ENCODE measurements at places on chromosomes 5 and 9. TPM values are rescaled to one million over a fixed set of nuclear protein-coding genes. Genes with fewer than 3 reads are reported as not detected.

The PCDHA9 gene
- total RNA-seq = not detected

The ERP44 gene
- total RNA-seq = 19.2 TPM

The OLFML2A gene
- total RNA-seq = 21.7 TPM

The SPINK14 gene
- not detected for total RNA-seq

The GPRIN1 gene
- total RNA-seq = 2.5 TPM

The CD72 gene
- total RNA-seq = 0.27 TPM

The DBH gene
- not detected for total RNA-seq

The SPINK1 gene
- total RNA-seq = not detected

The PRR7 gene
- total RNA-seq = 5.7 TPM

The HAVCR1 gene
- total RNA-seq = not detected

The HACD4 gene
- 1.1 TPM for total RNA-seq

GRCh38 chr9:32516241-32516640, 9.8 kb downstream of the RIGI start:
- no peaks in the 10 kb centered on the region for H3K36me3 ChIP-seq
- H3K27ac ChIP-seq = no peak overlapping the region
- H3K4me3 ChIP-seq = no peak overlapping the region

GRCh38 chr5:103941596-103941995, 379.0 kb upstream of the NUDT12 start:
- H3K36me3 ChIP-seq = no peaks in the 10 kb centered on the region
- no peaks in the 10 kb centered on the region for H3K27me3 ChIP-seq
- no peaks in the 10 kb centered on the region for H3K4me1 ChIP-seq
- no peak overlapping the region for H3K27ac ChIP-seq
- DNase-seq = no peak

DNA sequence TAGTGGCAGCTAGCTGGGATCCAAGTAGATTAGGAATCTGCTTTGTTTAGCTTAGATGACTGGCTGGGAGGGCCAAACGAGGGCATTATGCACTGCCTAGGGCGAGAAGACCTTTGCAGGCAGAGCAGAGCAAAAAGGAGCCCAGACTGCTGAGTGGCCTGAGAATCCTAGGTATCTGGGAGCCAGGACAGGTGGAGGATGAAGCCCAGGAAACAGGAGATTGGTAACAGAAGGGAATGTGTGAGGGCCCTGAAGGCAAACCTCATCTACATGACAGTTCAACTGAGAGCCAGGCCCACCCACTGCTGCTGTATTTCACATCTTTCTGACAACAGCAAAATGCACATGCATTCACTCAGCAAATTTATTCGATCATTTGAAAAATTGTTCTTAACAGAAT, 192.3 kb downstream of the DTWD2 start:
- no peak for DNase-seq
- peaks cover 9% of the 10 kb centered on the region for H3K4me1 ChIP-seq

DNA sequence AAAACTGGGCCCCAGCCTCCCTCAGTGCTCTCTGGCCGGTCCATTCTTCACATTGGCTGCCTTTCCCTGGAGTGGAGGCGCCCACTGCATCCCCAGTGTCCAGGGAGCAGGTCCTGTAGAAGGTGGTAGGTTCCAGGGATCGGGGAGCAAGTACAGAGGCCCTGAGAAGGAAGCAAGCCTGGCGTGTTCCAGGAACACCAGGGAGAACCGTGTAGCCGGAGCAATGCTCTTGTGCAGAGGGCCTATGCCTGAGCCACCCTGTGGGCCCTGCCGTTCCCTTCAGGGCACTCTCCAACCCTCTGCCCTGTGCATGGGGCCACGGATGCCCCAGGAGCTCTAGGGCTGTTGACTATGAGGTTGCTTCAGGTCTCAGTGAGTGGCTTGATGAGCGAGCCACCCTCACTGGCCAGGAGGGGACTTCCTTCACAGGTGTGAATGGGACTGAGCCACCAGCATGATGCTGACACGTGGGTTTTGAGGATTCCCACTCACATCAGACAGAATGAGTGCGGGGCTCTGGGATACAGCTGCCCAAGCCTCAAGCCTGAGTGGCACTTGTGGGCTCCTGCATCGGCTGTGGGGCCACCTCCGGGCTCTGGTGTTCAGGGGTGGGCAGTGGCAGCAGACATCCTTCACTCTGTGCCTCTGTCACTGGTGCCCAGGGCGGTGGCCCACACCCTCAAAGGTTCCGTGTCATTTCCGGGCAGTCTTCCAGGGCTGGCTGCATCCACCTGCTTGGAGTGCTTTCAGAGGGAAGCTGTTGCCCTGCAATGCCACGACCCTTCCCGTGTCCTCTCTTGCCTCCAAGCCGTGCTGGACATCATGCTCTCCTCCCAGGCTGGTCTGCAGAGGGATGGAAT, 54.4 kb downstream of the ADAMTS2 start:
- peaks cover 16% of the 10 kb centered on the region for H3K4me1 ChIP-seq
- no peak for DNase-seq
- no peak overlapping the region for H3K4me3 ChIP-seq
- H3K27me3 ChIP-seq = no peaks in the 10 kb centered on the region
- H3K27ac ChIP-seq = no peak overlapping the region

- H3K36me3 ChIP-seq = no peaks in the 10 kb centered on the region
- no peak overlapping the region for H3K27ac ChIP-seq
- no peaks in the 10 kb centered on the region for H3K27me3 ChIP-seq
- no peak overlapping the region for H3K4me3 ChIP-seq
- H3K4me1 ChIP-seq = peaks cover 43% of the 10 kb centered on the region
These were observed 11.4 kb upstream of the ANKRD33B start for GRCh38 chr5:10552183-10553143.

- no peak overlapping the region for H3K27ac ChIP-seq
- DNase-seq = no peak
- H3K36me3 ChIP-seq = no peaks in the 10 kb centered on the region
- no peaks in the 10 kb centered on the region for H3K27me3 ChIP-seq
These were observed 132.4 kb downstream of the SNCAIP start for GRCh38 chr5:122444411-122444810.

GRCh38 chr5:147887026-147887627, 8.6 kb downstream of the SCGB3A2 start:
- H3K36me3 ChIP-seq = no peaks in the 10 kb centered on the region
- no peaks in the 10 kb centered on the region for H3K27me3 ChIP-seq
- H3K4me1 ChIP-seq = peaks cover 18% of the 10 kb centered on the region
- no peak for DNase-seq

DNA sequence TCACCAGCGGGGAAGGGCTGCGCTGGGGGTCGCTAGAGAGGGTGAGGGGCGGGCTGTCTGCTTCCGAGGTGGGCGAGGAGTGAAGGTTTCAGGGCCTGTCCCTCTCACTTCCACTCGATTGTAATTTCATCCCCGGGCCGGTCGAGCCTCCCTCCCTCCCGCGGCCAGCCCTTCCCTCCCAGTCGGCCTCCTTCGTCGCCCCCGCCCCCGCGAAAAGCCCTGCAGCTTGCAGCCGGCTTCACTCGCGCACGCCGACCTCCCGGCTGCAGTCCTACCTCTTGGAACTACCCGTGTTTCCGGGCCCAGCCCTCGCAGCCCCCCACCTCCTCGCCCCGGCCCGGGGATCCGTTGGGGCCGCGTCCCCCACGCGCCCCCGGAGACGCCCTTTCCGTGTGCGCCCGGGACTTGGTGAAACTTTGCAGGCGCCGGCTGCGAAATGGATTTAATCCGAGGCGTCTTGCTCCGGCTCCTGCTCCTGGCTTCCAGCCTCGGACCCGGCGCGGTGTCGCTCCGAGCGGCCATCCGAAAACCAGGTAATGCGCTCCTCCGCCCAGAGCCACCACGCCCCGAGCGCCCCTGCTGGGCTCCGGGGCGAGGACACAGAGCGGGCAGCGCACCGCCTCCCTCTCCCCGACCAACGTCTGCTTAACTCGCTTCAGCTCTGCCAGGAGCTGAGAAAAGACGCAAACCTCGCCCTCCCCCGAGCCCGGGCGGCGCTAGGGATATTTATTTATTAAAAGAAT, at the start of gene EGFLAM:
Gene EGFLAM, plus strand, starts transcription at position 241 of the 743 bp plus-strand sequence. Its CDS starts 196 bp downstream, at position 437.
- H3K4me1 ChIP-seq = peaks cover 20% of the 10 kb centered on the region
- H3K36me3 ChIP-seq = no peaks in the 10 kb centered on the region
- H3K27ac ChIP-seq = peak within 1 kb of the TSS; percentile 32
- H3K27me3 ChIP-seq = peaks cover 9% of the 10 kb centered on the region

GRCh38 chr5:102796009-102796408, 40.9 kb downstream of the PAM start:
- no peak for DNase-seq
- no peaks in the 10 kb centered on the region for H3K36me3 ChIP-seq
- no peaks in the 10 kb centered on the region for H3K27me3 ChIP-seq
- no peak overlapping the region for H3K4me3 ChIP-seq
- no peak overlapping the region for H3K27ac ChIP-seq
- H3K4me1 ChIP-seq = no peaks in the 10 kb centered on the region

GRCh38 chr5:124873188-124873587, 126.7 kb upstream of the ZNF608 start:
- no peaks in the 10 kb centered on the region for H3K27me3 ChIP-seq
- H3K27ac ChIP-seq = no peak overlapping the region
- no peak for DNase-seq
- H3K4me1 ChIP-seq = peaks cover 11% of the 10 kb centered on the region
- H3K36me3 ChIP-seq = no peaks in the 10 kb centered on the region
- H3K4me3 ChIP-seq = no peak overlapping the region

DNA sequence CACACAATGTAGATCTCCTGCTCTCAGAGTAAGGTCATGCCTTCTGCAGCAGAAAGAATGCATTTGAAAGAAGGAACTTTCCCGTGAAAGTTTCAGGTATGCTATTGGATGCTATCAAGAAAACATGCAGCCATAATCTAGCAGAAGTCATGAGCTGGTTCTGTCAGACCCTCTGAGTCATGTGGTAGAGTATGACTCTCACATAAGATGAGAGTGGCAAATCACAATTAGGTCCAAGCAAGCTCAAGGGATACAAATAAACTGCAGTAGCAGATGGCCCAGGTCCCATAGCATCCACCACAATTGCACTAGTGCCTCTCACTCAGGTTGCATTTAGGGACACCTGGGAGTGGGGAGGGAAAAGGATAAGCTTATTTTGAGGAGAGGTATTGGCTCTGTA, 292.8 kb downstream of the ASTN2 start:
- H3K4me3 ChIP-seq = no peak overlapping the region
- H3K27ac ChIP-seq = no peak overlapping the region
- DNase-seq = no peak
- no peaks in the 10 kb centered on the region for H3K36me3 ChIP-seq
- no peaks in the 10 kb centered on the region for H3K27me3 ChIP-seq

- H3K27ac ChIP-seq = no peak overlapping the region
- peaks cover 8% of the 10 kb centered on the region for H3K4me1 ChIP-seq
- no peak for DNase-seq
- H3K27me3 ChIP-seq = no peaks in the 10 kb centered on the region
- H3K36me3 ChIP-seq = no peaks in the 10 kb centered on the region
- H3K4me3 ChIP-seq = no peak overlapping the region
These were observed 60.7 kb downstream of the LHFPL2 start for GRCh38 chr5:78587775-78588291.

GRCh38 chr9:89273528-89274279, 37.3 kb upstream of the CKS2 start:
- no peaks in the 10 kb centered on the region for H3K36me3 ChIP-seq
- H3K4me1 ChIP-seq = peaks cover 9% of the 10 kb centered on the region
- DNase-seq = no peak
- no peak overlapping the region for H3K4me3 ChIP-seq
- no peaks in the 10 kb centered on the region for H3K27me3 ChIP-seq

- no peaks in the 10 kb centered on the region for H3K4me1 ChIP-seq
- H3K36me3 ChIP-seq = no peaks in the 10 kb centered on the region
- H3K27ac ChIP-seq = no peak overlapping the region
- DNase-seq = no peak
- no peak overlapping the region for H3K4me3 ChIP-seq
These were observed 476.3 kb upstream of the GRIA1 start for GRCh38 chr5:153014194-153014593.

DNA sequence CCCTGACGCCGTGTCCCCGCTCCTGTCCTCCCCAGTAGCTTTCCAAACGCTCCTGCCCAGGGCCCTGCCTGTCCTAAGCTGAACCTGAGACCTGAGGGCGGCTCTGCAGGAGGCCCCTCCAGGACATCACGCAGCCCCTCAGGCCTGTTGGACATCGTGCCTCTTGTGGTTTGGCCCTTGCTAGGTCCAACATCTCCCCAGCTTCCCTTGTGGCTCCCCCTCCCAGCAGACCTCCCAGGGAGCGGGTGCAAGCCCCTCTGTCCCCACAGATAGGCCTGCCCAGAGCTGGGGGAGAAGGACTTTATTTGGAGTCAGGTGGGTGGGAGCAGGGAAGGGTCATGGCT, 4.1 kb downstream of the OBP2B start:
- H3K27ac ChIP-seq = no peak overlapping the region
- H3K4me1 ChIP-seq = no peaks in the 10 kb centered on the region
- H3K36me3 ChIP-seq = no peaks in the 10 kb centered on the region
- no peaks in the 10 kb centered on the region for H3K27me3 ChIP-seq

DNA sequence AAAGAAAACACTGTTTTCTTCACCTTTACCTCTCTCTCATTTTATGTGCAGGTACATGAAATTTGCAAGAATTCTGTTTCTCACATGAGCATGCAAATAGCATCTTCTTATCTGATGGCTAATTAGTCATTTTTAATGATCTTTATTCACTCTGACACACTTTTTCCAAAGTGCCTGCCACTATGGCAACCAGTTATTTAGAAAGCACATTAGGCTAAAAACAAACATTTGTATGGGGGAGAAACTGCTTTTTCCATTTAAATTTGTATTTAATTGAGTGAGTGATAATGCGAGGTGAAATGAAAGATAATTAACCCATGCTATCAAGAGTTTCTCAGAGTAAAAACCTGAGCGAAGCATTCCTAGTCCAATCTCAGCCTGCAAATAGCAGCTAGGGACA, 365.0 kb downstream of the MAT2B start:
- no peak overlapping the region for H3K27ac ChIP-seq
- no peak overlapping the region for H3K4me3 ChIP-seq
- H3K4me1 ChIP-seq = no peaks in the 10 kb centered on the region
- DNase-seq = no peak
